ENCODE measurements at places on chromosomes 1 and 21.

GRCh38 chr1:17674726-17675500 lies 80.2 kb upstream of the ACTL8 start:
- DNase-seq, result no peak

GRCh38 chr21:29114765-29115500 lies 15.5 kb upstream of the MAP3K7CL start:
- peak; percentile 41 for DNase-seq

- peak; percentile 19 for DNase-seq
These were observed 73.6 kb upstream of the LRRC8B start for GRCh38 chr1:89451011-89451410.

DNA sequence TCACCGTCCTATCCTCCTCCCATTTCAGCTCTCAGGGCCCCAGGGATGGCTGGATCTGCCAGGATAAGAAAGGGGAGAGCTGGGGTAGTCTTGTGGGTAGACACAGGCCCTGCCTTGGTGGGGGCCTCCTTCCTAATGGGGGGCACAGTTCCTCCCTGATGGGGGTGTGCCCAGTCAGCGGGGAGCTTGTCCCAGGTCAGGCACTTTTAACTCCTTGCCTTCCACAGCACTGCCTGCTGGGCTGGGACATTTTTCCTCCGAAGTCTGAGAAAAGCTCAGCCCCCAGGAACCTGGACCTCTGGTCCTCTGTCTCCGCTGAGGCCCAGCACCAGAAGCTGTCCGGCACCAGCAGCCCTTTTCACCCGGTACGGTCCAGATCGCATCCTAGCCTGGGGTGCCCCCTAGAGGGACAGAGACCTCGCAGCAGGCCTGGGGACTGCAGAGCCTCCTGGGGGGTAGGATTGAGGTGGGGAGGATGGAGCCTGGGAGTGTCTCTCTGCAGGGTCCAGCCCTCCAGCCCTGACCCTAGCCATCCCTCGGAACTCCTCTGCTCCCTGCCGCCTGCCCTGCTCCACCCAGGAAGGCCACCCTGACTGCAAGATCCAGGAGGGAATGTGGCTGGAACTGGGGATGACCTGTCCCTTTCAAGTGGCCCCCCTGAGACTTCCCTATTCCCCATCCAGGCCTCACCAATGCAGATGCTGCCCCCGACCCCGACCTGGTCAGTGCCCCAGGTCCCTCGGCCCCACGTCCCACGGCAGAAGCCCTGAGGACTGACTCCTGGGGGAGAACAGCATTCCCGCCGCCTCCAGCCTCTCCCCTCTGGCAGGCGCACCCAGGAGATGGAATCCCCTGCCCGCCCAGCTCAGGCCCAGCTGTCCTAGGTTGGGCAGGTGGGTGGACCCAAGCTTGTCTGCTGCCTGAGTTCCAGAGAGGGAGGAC lies 12.0 kb downstream of the MIIP start:
- peak; percentile 27 for DNase-seq

DNA sequence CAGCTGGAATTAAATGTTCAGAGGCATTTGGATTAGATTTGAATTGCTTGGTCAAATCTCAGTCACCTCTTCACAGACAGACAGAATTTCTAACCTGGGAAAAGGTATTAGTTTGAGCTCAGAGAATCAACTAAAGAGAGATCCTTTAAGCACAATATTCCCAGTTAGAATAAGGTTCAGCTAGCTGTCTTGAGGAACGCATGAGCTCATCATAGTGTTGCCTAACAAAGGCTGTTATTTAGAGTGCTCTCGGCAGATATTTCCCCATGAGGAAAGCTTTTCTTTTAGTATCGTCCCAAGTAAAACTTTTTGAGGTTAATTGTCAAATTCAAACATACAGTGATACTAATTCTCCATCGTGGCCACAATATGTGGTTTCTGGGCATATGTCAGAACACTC lies 269.9 kb downstream of the HLX start:
- peak; percentile 63 for DNase-seq

GRCh38 chr1:151867765-151868411 lies 14.4 kb upstream of the THEM5 start:
- peak; percentile 85 for DNase-seq

DNA sequence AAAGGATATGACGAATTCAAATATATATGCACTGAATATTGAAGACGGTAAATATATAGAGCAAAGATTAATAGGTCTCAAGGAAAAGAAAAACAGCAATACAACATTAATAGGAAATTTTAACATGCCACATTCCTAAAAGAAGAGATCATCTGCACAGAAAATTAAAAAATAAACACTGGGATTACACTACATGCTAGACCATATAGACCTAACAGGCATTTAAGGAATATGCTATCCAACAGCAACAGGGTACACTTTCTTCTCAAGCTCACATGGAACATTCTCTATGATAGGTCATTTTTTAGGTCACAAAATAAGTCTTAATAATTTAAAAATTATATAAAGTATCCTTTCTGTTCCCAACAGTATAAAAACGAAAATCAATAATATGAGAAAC lies 1038.3 kb downstream of the KCNT2 start:
- DNase-seq, result no peak

DNA sequence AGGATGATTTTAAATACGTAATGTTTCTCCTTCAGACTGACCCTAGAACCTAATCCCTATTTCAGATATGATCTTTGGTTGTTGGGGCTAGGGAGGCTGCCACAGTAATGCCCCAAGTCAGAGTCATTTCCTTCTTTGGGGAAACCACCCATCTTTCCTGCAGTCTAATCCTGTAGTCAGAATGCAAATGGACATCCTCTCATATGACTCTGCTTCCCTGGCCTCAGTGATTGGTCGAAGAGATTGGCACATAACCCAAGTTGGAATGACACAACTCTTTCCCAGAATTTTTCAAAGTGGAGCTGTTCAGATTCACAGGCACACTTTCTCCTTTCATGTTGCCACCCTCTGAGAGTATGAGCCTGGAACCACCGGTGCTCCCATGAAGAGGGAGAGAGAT lies 58.8 kb upstream of the ZNF644 start:
- DNase-seq, result peak; percentile 56

DNA sequence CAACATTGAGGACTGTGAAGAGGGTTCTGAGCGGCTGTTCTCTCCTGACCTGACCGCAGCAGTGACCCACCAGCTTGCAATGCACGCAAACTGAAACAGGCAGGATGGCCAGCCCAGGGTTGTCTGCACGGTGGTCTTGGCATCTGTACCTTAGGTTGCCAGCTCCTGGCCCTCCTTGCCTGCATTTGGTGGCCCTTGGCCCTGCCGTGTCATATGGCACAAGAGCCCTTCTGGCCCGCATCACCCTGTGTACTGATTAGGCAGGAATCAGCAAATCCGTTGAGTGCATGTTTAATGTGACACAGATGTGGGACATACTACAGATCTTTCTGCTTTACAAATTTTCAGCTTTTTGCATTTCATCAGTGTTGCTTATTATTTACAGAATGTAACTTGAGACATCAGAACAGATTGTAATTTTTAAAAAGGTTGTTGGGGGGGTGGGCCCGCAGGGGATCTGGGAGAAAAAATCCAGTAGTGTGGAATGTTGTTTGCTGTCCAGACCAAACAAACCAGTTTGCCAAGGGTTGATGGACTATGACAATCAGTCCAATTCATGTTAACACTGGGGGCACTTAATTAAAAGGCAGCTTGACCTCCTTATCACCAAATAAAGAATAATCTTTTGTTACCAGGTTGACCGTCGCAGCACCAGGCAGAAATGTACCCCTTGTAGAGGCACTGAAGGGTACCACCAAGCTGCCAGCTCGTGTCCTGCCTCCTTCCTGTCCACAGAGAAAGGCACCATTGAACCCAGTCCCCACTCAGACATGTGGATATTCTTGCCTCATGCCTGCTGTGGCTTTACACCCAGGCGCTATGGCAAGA lies 132.6 kb downstream of the DHRS3 start:
- peak; percentile 45 for DNase-seq

GRCh38 chr21:38990424-38990794 lies 184.7 kb downstream of the ETS2 start:
- no peak for DNase-seq

DNA sequence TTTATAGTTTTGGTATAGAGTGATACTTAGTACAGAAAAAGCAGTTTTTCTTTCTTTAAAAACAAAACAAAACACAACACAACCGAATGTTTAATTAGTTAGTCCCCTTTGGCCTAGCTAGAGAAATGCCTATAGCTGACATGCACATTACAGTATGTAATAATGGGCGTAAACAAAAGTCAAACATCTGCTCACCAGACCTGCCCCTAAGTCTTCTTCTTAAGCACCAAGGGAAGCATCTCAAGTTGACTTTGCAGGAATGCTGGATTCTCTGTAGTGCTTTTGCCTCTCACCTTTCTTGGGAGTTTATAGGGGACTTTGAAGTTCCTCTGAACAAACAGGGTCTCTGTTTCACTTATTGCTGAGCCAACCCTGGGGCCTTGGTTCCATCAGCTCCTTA lies 143.7 kb downstream of the TM2D1 start:
- no peak for DNase-seq

GRCh38 chr1:69196071-69196470 lies 371.7 kb upstream of the LRRC7 start:
- DNase-seq, result peak; percentile 63

Measured in fibroblast of the aortic adventitia (primary cell).